ENCODE measurements at places on chromosomes 11 and 22. TPM values are rescaled to one million over a fixed set of nuclear protein-coding genes. Genes with fewer than 3 reads are reported as not detected.

GRCh38 chr22:37137131-37137530 lies 12.6 kb downstream of the IL2RB start:
- no peak for DNase-seq
- H3K27ac ChIP-seq, result no peak overlapping the region
- no peaks in the 10 kb centered on the region for H3K36me3 ChIP-seq

Gene LMO1
- 0.43 TPM for total RNA-seq

GRCh38 chr11:55697817-55698216 lies 35.8 kb downstream of the OR4C6 start:
- DNase-seq, result no peak
- no peak overlapping the region for H3K4me3 ChIP-seq
- H3K4me1 ChIP-seq, result no peaks in the 10 kb centered on the region
- H3K27ac ChIP-seq, result no peak overlapping the region

DNA sequence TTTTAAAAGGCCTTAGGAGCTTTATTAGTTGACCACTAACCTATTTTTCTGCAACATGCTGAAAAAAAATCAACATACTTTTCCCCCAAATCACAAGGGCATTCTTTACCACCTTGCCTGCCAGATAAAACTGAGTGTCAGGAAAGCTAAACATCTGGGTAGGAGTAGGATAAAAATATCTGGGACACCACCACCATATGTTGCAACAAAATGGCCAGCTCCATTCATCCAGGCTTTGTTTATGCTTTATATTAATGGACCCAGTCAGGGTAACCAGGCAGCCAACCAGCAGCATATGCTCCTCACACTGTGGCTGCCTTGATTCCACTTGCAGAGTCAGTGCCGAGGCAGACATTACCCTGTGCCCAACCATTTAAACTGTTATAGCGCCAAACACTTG lies 1024.5 kb downstream of the LRRC4C start:
- H3K4me1 ChIP-seq, result peaks cover 2% of the 10 kb centered on the region
- H3K27ac ChIP-seq, result no peak overlapping the region
- H3K4me3 ChIP-seq, result no peak overlapping the region
- H3K27me3 ChIP-seq, result no peaks in the 10 kb centered on the region
- DNase-seq, result no peak

Gene MS4A12
- total RNA-seq, result not detected

- no peak overlapping the region for H3K27ac ChIP-seq
- no peak overlapping the region for H3K4me3 ChIP-seq
- peaks cover 29% of the 10 kb centered on the region for H3K27me3 ChIP-seq
Measured at GRCh38 chr22:44276041-44276440, 36.7 kb downstream of the SHISAL1 start.

- H3K36me3 ChIP-seq, result no peaks in the 10 kb centered on the region
- no peak overlapping the region for H3K4me3 ChIP-seq
- H3K27ac ChIP-seq, result no peak overlapping the region
- H3K4me1 ChIP-seq, result no peaks in the 10 kb centered on the region
Measured at GRCh38 chr22:47659467-47660223, 897.2 kb downstream of the TBC1D22A start.

Gene PICALM
- 129 TPM for total RNA-seq

Gene TTC9C
- 35.5 TPM for total RNA-seq

Gene EPS8L2
- total RNA-seq, result 100.0 TPM

DNA sequence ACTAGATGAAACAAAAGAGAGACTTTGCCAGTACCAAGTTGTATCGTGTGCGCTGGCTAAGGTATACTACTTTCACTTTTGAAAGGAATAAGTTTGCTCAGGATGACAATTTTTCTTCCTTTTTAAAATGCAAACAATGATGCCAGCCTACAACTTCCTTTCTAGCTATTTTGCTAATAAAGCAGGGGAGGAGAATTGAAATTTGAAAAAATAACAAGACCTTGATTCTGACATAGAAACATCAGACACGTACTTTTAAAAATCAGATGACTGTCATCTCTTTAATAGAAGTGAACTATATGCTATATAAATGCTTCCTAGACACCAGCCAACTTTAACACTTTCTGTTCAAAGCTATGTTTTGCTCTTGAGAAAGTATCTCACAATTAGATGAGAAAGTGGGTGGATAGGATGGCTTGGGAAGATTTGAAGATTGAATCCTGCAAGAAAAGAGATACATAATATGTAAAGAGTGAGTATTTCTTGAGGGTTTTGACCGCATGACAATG lies 41.7 kb upstream of the BLID start:
- H3K36me3 ChIP-seq, result no peaks in the 10 kb centered on the region
- no peak overlapping the region for H3K4me3 ChIP-seq
- peaks cover 8% of the 10 kb centered on the region for H3K4me1 ChIP-seq
- DNase-seq, result no peak

DNA sequence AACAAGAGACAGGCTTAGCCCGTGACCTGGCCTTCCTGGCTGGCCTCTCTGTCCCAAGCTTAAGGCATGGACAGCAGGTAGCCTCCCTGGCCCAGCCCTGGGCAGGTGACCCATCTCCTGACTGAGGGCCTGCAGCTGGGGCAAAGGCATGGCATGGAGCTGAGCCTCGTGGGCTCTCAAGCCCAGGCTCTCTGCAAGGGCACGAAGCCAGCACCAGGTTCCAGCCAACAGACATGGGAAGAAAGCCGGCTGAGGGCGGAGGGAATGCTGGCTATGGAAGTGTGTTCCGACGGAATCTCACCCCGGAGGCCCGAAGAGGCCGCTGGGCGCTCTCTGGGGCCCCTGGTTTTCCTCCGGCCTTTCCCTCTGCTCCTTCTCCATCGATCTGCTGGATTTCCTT lies 12.9 kb downstream of the DNAL4 start:
- no peaks in the 10 kb centered on the region for H3K4me1 ChIP-seq
- H3K27me3 ChIP-seq, result no peaks in the 10 kb centered on the region
- no peak overlapping the region for H3K4me3 ChIP-seq
- H3K36me3 ChIP-seq, result peaks cover 5% of the 10 kb centered on the region
- H3K27ac ChIP-seq, result no peak overlapping the region

GRCh38 chr11:124865181-124865901 lies at the start of gene ROBO3:
Gene ROBO3 (plus strand): TSS chr11:124865432. CDS start chr11:124865578, 146 bp downstream.
- no peak for DNase-seq
- no peak within 1 kb of the TSS for H3K27ac ChIP-seq
- H3K36me3 ChIP-seq, result no peaks in the 10 kb centered on the region

GRCh38 chr11:16911186-16911585 lies 103.0 kb downstream of the PLEKHA7 start:
- H3K4me3 ChIP-seq, result no peak overlapping the region
- H3K27me3 ChIP-seq, result no peaks in the 10 kb centered on the region
- H3K27ac ChIP-seq, result no peak overlapping the region
- H3K4me1 ChIP-seq, result peaks cover 3% of the 10 kb centered on the region
- H3K36me3 ChIP-seq, result peaks cover 3% of the 10 kb centered on the region
- DNase-seq, result no peak

- no peaks in the 10 kb centered on the region for H3K36me3 ChIP-seq
- H3K27me3 ChIP-seq, result peaks cover 52% of the 10 kb centered on the region
- H3K27ac ChIP-seq, result no peak overlapping the region
- H3K4me3 ChIP-seq, result no peak overlapping the region
- no peak for DNase-seq
- H3K4me1 ChIP-seq, result peaks cover 17% of the 10 kb centered on the region
Measured at GRCh38 chr11:112967082-112967481, 5.9 kb downstream of the NCAM1 start.

Gene PIM3
- total RNA-seq, result 19.0 TPM

- H3K4me1 ChIP-seq, result peaks cover 14% of the 10 kb centered on the region
- H3K27ac ChIP-seq, result peak overlapping the region; percentile 68
- DNase-seq, result no peak
- no peak overlapping the region for H3K4me3 ChIP-seq
- H3K27me3 ChIP-seq, result no peaks in the 10 kb centered on the region
Measured at GRCh38 chr11:10051868-10052586, 242.0 kb downstream of the SBF2 start.

DNA sequence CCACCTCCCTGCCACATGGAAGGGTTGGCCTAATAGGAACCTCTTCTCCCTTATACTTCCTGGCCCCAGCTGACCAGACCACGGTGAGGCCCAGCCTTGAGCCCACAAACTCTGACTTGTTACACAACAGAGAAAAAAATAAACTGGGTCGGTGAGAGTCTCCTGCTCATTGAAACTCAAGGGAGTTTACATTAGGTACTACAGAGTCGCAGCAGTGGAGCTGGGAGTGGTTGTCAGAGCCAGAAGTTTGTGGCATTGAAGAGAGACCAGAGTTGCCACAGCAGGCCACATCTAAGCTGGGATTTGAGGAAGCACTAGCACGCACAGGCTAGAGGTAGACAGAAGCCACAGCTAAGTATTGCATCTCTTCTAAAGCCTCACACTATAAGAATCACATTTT lies 296.2 kb downstream of the DDX10 start:
- no peaks in the 10 kb centered on the region for H3K4me1 ChIP-seq
- no peaks in the 10 kb centered on the region for H3K36me3 ChIP-seq
- H3K27me3 ChIP-seq, result peaks cover 7% of the 10 kb centered on the region
- DNase-seq, result no peak

DNA sequence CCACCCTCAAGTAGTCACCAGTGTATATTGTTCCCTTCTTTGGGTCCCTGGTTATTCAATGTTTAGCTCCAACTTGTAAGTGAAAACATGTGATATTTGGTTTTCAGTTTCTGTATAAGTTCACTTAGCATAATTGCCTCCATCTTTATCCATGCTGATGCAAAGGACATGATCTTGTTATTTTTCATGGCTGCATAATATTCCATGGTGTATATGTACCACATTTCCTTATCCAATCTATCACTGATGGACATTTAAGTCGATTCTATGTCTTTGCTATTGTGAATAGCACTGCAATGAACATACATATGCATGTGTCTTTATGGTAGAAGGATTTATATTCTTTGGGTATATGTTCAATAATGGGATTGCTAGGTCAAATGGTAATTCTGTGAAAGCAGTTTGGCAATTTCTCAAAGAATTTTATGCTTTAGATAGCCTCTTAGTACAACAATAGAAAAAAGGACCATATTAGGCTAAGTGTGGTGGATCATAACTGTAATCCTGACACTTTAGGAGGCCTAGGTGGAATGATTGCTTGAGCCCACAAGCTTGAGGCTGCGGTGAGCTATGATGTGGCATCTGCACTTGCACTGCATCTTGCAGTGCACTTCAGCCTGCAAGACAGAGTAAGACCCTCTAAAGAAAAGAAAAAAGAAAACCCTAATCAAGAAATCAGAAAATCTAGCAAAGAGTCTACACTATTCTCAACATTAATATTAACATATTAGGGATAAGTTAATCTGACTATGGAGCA lies 468.5 kb upstream of the FAT3 start:
- no peaks in the 10 kb centered on the region for H3K27me3 ChIP-seq
- H3K4me3 ChIP-seq, result no peak overlapping the region
- no peaks in the 10 kb centered on the region for H3K4me1 ChIP-seq
- no peaks in the 10 kb centered on the region for H3K36me3 ChIP-seq
- H3K27ac ChIP-seq, result no peak overlapping the region

DNA sequence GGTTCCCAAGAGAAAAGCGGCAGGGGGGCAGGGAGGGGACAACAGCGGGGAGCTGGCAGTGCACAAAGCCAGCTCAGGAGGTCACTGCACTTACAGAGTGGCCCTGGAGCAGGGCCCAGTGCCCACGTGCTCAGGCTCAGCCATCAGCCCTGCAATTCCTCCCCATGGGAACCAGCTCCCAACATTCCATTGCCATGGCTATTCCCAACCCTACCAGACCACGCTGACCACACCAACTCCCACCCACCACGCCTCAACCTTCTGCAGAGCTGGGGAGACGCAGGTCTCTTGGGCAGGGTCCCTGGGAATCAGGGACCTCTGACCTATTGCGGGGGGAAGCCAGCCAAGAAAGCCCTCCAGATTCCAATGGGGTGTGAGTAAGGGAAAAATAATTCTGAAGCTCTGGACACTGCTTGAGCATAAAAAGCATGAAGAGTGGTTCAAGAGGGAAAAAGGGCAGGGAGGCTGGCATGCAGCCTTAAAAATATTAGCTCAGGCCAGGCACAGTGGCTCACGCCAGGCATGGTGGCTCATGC lies 38.3 kb upstream of the TFIP11 start:
- no peaks in the 10 kb centered on the region for H3K36me3 ChIP-seq
- H3K27ac ChIP-seq, result peak overlapping the region; percentile 76
- DNase-seq, result no peak

- no peak overlapping the region for H3K4me3 ChIP-seq
- no peaks in the 10 kb centered on the region for H3K27me3 ChIP-seq
- H3K27ac ChIP-seq, result peak overlapping the region; percentile 11
- DNase-seq, result no peak
- no peaks in the 10 kb centered on the region for H3K36me3 ChIP-seq
- H3K4me1 ChIP-seq, result peaks cover 2% of the 10 kb centered on the region
Measured at GRCh38 chr11:87574193-87574592, 536.5 kb downstream of the TMEM135 start.

Gene TSPAN32
- 3.4 TPM for total RNA-seq

Gene GPHA2
- 0.41 TPM for total RNA-seq

- no peaks in the 10 kb centered on the region for H3K4me1 ChIP-seq
- no peaks in the 10 kb centered on the region for H3K27me3 ChIP-seq
- peaks cover 12% of the 10 kb centered on the region for H3K36me3 ChIP-seq
Measured at GRCh38 chr22:31451709-31452571, 37.7 kb downstream of the EIF4ENIF1 start.

DNA sequence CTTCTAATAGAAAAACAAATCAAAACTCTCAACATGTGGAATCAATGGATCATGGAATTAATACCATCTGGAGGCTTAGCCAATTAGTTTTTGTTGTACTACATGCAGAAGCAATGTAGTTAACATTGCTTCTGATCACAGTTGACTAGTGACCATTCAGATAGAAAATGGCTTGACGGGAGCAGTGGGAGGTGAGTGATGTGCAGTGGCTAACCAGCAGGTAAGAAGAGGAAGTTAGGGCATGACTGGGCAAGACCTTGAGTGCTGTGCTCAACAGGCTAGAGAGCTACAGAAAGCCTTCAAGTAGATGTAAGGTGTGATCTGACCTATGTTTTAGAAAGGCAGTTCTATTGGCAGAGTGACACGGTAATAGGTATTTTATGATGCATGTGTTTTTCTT lies 60.7 kb upstream of the ALKBH3 start:
- H3K27ac ChIP-seq, result no peak overlapping the region
- no peak for DNase-seq
- no peaks in the 10 kb centered on the region for H3K27me3 ChIP-seq

- H3K27me3 ChIP-seq, result no peaks in the 10 kb centered on the region
- H3K27ac ChIP-seq, result no peak overlapping the region
- no peak overlapping the region for H3K4me3 ChIP-seq
- H3K36me3 ChIP-seq, result peaks cover 41% of the 10 kb centered on the region
- H3K4me1 ChIP-seq, result peaks cover 1% of the 10 kb centered on the region
Measured at GRCh38 chr11:31499576-31500178, 9.7 kb downstream of the IMMP1L start.
